Activated CD4-positive, alpha-beta T cell treated with anti-CD3 and anti-CD28 coated beads for 1 hour (primary cell): ENCODE measurements at places on chromosomes 3 and 15.

GRCh38 chr3:123658118-123658851 lies 73.4 kb upstream of the HACD2 start:
- no peak for DNase-seq

- no peak for DNase-seq
These were observed at the start of gene TLR9 for GRCh38 chr3:52225452-52226228. TLR9 (minus strand) TSS chr3:52225645; CDS start chr3:52225529, 116 bp downstream.

GRCh38 chr3:23076437-23076836 lies 126.7 kb upstream of the UBE2E2 start:
- no peak for DNase-seq

DNA sequence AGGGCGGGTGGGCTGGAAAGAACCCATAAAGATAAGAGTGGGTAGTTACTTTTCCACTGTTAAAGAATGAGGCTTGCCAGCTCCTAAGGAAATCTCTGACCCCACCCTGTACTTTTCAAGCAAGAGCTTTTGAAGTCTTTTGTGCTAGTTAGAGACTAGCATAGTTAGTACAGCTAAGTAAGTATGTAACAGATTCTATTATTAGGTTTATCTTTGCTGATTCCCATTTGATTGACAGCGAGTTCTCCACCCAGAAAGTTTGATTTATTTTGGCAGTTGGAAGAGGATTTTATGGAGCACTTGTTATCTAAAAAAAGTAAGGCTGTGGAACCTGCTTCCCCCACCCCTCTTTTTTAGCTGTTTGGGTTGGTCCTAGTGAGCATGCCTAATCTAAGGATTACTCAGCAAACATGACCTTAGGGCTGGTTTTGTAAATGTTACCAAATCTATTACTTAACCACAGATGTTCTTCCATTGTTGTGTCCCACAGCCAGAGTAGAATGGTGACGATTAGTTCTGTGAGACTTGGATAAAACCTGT lies 57.6 kb downstream of the FNDC3B start:
- DNase-seq: no peak

- no peak for DNase-seq
These were observed 7.3 kb downstream of the RFT1 start for GRCh38 chr3:53122933-53123305.

DNA sequence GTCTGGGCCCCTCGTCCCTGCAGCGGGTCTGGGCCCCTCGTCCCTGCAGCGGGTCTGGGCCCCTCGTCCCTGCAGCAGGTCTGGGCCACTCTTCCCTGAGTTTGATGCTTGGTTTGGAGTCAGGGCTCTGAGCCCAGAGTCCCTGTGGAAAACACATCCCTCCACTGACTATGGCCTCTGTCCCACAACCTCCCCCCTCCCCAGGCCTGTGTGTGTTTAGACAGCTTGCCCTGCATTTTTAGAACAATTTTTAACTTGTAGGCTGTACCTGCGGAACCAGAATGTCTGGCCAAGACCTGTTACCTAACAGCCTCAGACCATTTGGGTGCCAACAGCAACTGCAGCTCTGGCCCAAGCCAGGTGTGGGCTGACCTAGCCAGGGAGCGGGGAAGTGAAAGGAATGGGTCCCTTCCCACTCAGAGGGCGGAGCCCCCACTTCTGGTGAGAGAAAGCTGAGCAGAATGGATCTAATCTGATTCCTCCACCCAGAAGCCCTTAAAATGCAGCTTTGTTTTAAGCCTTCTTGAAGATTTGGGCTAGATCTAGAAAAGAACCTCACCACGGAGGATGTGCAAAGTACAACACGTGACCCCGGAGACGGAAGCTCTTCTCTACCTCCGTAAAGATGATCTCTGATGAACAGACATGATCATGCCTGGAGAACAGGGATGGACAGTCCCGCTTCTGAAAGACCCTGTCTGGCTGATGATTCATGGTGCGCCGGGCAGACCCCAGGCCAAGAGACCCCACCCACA lies 60.5 kb upstream of the TFRC start:
- DNase-seq: no peak

GRCh38 chr3:1179146-1179545 lies 86.3 kb downstream of the CNTN6 start:
- DNase-seq: no peak

GRCh38 chr3:73827725-73828211 lies 203.0 kb upstream of the PDZRN3 start:
- DNase-seq: no peak

DNA sequence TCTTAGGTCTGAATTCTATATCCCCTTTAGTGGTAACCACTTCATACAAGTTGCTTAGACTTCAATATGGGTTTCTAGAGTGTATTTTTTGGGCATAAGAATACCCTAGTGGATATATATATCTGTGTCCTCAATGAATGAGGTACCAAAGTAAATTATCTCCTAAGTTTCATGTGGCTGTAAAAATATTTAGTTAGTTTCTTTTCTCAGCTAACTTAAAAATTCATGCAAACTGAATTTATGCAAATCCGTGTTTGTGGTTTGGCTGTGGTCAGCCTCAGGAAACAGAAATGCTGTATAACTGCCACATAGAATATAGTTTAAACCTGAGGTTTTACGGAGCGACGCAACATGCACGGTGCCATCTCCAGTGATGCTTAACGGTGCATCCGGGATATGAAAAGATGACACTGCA lies 80.3 kb downstream of the PEX5L start:
- no peak for DNase-seq

- DNase-seq: no peak
These were observed 30.0 kb upstream of the CHD2 start for GRCh38 chr15:92870010-92870591.

DNA sequence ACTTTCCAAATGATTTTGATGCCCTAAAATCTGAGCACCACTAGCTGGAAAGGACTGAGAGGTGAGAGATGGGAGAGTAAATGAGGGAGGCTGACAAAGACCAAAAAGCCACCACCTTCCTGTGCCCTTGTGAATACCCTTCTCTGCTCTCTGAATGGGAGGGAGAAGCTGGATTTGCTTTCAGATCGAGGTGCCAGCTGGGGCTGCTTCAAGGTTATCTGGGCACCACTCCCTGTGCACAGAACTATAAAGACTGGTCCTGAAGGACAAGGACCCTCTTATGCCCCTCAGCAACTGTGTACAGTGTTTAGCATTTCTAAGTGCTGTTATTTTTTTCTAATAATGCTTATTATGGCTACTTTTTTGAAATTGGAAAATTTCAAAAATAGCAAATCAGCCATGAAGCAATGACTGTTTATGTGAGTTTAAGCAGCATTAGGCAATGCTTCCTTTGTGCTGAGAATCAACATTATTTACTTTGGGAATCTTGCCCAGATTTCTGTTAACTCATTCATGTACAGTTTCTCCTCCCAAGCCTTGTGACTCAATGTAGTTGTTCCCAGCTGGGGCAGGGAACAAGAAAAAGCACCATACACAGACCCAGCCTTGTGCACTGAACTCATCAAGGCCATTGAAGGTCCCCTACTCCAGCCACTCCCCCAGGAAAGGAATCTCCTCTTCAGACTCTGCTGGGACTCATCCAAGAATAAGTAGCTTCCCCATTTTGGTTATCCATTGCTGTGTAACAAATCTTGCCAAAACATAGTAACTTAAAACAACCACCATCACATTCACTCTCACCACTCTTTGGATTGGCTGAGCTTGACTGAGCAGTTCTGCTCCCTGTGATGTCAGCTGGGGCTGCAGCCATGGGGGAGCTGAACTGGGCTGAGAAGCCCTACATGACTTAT lies 37.3 kb upstream of the CDV3 start:
- no peak for DNase-seq

- DNase-seq: no peak
These were observed 357.8 kb downstream of the VPS13C start for GRCh38 chr15:61702224-61703020.

DNA sequence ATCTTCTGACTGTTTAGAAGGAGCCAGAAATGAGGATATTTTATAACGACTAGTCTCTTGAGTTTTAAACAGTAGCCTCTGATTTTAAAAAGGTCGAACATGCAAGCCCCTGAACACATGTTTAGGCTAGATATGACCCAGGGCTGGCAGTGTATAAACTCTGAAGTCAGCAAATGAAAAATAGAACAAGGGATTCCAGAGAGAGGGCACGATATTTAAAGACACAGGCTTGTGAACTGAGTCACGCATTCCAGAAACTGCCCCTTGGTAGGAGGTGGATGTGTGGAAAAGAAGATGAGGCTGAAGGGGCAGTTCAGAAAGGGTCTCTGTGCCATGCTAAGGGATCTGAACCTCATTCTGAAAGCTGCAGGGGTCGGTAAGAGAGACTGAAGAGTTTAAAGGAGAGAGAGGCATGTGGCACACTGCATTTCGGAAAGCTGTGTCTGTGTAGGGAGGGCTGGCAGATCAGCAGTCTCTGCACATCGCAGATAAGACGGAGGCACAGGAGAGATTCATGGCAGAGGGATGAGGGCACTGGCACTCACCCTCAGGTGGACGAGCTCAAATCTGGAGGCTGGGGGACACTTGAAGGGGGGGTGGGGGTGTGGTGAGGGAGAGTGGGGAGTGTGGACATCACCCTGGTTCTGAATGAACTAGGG lies 22.1 kb downstream of the ST8SIA2 start:
- DNase-seq: no peak

- DNase-seq: no peak
These were observed 27.3 kb downstream of the BCL2L10 start for GRCh38 chr15:52085299-52085698.

- no peak for DNase-seq
These were observed 126.2 kb upstream of the BHLHE40 start for GRCh38 chr3:4852780-4853748.

GRCh38 chr15:32840507-32841245 lies 122.9 kb downstream of the GREM1 start:
- DNase-seq: no peak

GRCh38 chr3:27138562-27138961 lies 230.6 kb downstream of the NEK10 start:
- no peak for DNase-seq

DNA sequence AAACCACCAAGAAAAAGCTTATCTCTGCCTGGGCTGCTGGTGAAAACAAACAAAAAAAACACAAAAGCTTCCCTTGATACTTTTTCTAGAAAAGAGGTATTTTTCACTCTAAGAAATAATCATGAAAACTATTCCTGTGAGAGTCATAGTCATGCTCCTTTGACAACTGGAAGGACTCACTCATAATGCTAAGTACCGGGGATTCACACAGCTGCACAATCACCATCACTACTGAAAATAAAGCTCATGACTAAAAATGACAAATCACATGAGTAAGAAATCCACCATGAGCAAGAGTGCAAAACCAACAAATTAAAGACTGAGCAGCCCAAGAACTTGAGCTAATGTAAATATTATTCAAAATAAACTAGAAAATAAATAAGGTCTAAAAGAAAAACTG lies 10.6 kb upstream of the POU1F1 start:
- no peak for DNase-seq

- DNase-seq: peak; percentile 73
These were observed 41.2 kb upstream of the UBE2Q2 start for GRCh38 chr15:75801859-75802593.

DNA sequence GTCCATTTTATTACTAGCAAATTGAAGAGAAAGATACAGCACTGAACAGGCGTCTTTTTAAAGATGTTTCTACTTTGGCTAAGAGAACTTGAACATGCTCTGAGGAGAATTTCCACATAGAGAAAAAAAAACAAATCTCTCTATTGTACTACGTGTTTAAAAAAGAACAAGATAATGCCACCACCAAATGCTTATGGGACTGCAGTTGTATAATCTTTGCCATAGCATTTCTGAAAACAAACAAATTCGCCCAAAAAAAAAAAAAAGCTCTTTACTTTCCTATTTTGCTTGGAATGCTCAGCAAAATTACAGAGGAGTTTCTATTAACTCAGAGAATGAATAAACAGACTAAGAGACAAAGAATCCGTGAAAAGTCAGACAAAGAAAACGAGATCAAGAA lies 114.2 kb downstream of the CNTN3 start:
- no peak for DNase-seq

- DNase-seq: no peak
These were observed 1.2 kb downstream of the CRABP1 start for GRCh38 chr15:78341057-78341987.

DNA sequence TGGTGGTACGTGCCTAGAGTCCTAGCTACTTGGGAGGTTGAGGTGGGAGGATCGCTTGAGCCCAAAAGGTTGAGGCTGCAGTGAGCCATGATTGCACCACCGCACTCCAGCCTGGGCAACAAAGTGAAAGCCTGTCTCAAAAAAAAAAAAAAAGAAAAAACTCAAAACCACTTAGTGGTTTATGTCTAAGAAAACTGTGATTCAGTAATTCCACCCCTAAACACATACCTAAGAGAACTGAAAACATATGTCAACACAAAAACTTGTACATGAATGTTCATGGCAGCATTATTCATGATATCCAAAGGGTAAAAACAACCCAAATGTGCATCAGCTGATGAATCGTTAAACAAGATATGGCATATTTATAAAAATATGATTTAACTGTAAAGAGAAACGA lies 14.3 kb downstream of the SPG21 start:
- no peak for DNase-seq

DNA sequence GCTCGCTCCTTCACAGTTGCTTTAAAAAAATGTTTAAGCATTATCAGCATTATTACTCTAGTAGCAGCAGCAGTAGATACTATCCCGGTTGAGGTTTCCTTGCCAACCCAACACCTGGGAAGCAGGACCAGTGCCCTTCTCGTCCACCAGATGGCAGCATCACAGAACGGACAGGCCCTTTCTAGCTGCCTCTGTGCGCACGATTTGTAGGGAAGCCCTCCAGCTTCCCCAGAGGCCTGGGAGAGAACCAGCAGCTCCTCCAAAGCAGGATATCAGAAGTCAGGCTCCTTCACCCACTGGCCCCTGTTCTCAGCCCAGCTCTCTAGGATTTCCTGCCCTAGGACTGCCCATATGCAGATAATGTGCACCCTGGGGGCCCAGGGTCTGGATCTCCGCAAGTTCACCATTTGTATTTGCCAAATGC lies 16.8 kb upstream of the ESYT3 start:
- peak; percentile 32 for DNase-seq

DNA sequence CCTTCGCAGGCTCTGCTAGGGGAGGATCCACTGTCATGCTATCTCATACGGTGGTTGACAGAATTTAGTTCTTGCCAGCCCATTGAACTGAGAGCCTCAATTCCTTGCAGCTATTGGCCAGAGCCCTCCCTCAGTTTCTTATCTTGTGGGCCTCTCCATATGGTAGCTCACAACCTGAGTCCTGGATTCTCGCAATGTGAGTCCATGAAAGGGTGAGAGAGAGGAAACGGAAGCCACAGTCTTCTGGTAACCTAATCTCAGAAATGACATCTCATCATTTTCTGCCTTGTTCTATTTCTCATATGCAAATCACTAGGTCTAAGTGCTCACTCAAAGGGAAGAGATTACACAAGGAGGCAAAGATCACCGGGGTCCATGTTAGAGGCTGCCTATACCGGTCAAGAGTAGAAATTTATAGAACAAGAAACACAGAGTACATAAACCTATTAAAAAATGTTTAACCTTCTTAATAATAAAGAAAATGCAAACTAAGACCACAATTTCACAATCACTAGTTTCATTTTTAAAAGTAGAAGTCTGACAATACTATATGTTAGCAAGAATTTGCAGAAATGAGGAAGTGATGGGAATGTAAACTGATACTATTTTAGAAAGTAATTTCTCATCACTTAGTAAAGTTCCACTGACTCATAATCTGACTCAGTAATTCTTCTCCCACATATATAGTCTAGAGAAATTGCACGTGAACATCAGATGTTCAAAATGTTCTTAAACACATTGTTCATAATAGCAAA lies 378.4 kb upstream of the AGTR1 start:
- no peak for DNase-seq
